ENCODE measurements at places on chromosomes 5 and 9.

DNA sequence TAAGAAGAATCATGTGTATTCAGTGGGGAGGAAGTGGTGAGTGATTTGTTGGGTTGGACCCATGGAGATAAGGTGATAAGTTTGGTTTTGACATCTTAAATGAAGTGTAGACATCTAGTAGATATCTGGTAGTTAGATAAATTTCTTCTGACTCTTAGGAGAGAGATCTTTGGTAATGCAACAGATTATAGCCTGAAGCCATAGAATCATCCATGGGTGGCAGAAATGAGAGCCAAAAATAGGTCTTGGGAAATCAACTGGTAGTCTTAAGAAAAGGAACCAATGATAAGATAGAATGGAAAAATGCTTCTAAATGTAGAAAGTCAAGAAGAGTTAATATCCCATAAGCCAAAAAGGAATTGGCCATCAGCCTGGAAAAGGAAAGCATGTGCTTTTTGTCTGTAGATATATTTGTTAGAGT, 532.7 kb upstream of the GRAMD2B start:
- DNase-seq, result no peak

GRCh38 chr5:29037716-29038115, 1999.3 kb upstream of the CDH9 start:
- DNase-seq, result no peak

DNA sequence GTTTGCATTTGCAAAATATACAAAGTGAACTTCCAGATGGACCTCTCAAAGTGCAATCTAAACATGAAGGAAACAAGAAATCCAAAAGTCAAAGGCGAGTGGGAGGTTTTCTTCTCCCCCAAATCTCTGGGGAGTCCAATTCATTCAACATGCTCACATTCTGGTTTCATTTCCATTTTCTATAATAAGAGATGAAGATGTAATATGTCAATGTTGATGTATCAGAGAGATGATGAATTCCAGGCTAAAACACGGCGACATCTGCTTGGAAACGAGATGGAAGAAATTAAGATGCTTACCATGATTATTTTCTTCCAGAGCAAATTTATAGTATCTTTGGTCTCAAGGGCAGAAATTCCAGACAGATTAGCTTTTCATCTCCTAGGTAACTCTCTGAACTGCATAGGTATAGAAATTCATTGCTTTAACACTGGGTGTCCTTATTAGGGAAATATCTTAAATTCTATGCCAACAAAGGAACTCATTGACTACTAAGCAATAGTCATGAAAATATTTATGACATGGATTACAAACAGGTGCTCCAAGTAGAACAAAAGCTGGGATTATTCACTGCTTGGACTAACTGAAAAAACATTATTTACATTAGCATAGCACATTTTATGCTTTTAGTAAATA, 287.9 kb downstream of the SEC61B start:
- no peak for DNase-seq

DNA sequence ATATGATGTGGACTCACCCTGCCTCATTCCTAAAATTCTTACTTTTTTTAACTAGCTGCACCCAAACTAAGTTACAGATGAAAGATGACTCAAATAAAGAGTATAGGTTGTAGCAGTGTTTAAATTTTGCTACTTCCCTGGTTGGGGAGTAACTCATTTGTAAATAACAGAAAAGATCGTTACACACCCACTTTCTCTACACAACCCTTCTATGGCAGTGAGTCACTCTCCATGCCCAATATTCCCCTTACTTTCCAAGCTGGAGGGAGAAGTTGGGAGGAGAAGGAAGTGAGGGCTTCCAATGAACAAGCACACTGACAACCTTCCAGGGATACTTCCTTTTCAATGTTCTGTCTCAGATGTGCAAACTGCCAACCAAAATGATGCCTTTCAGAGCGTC, 1.9 kb downstream of the RASEF start:
- DNase-seq, result no peak

DNA sequence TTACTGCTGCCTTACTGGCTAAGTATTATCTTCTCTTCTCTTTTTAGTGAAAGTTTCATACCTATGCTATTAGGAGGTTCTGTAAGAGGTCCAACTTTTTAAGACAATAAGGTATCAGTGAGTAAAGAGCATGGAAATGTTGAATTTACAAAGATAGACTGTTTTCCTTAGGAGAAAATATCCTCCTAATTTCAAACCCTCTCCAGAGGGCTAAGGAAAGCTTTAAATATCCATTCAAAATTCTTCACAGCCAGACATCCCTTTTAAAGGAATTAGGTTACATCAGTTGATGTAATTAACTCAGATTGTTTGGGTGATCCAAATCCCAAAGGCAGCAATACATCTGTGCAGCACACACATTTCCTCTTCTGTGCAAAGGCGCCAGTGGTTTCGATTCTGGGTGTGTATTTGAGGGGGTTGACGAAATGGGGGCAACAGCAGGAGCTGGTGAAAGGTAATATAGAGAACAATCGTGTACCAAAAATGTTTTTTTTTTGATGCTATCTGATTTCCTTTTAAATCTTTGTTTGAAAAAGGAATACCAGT, 273.8 kb upstream of the RPS23 start:
- no peak for DNase-seq

DNA sequence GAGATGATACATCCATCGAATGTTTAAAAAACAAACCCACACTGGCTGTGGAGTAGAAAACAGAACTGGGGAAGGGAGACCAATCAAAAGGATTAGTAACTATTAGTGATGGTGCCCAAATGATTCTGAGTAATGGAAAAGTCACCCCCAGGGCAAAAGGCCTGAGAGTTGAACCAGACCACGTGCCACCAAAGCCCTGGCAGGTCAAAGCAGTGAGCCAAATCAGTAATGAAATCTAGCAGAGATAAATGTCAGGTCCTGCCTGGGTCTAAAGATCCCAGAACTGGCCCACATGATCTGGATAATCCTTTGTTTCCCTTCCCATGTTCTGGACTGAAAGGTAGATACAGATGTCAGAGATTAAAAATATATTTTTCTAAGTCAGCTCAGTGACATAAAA, 9.4 kb downstream of the OTULINL start:
- no peak for DNase-seq

GRCh38 chr5:172892713-172893112, 58.7 kb downstream of the ERGIC1 start:
- no peak for DNase-seq

DNA sequence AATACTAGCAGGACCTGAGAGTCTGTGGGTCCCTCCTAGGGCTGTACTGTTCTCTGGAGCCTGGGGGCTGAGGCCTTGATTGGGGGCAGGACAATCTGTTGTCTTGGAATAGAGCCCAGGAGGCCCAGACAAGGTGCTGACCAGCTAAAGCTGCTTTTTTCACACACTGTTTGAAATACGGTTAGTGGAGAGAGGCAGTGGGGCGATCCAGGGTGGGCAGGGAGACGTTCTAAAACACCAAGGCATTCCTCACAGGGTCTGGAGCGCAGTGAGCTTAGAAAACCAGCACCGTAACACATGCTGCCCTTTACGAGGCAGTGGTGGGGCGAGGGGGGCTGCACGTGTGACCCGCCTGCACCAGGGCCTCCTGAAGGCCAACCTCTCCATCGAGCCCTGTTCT, 55.1 kb downstream of the EHMT1 start:
- DNase-seq, result no peak

DNA sequence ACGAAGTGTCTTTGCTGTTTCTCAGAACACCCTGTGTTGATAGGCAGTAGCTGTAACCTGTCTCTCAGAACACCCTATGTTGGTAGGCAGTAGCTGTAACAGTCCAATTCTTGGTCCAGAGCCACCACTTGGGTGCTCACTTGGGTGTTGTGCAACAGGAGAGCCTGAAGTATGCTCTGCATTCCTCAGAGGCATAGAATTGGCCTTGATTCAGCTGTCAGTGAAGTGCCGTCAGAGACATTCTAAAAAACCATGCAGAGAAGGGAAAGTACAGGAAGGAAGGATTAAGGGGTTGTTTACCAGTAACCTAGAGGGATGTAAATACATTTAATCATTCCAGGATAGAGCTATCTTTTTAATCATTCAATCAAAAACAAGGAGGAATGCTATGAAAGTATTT, 231.2 kb downstream of the ARRDC3 start:
- DNase-seq, result no peak

- no peak for DNase-seq
Measured at GRCh38 chr5:179115307-179115706, 55.1 kb downstream of the ZNF354C start.

- DNase-seq, result no peak
Measured at GRCh38 chr9:131475956-131476776, 26.6 kb upstream of the POMT1 start.

- no peak for DNase-seq
Measured at GRCh38 chr9:127295005-127295404, 30.4 kb downstream of the GARNL3 start.

GRCh38 chr9:136837146-136837855, 5.0 kb upstream of the AJM1 start:
- DNase-seq, result no peak

DNA sequence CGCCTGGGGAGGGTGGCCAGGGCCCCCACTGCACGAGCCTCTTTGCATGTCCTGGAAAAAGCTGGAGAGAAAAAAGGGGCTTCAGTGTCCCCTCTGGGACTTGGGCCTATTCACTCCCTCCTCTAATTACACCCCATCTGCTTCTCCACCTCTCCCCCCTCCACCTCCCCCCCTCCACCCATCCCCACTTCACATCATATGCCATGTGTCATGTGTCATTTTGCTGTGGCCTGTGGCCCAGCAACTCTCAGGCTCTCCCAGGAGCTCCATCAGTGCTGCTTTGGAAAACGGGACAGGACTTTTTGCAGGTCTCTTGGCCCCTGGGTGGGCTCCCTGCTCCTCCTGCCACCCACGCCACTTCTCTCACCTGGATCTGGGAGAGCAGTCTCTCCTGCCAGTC, 68.7 kb downstream of the NTNG2 start:
- no peak for DNase-seq

GRCh38 chr5:5359618-5360017, 62.9 kb upstream of the ICE1 start:
- no peak for DNase-seq

DNA sequence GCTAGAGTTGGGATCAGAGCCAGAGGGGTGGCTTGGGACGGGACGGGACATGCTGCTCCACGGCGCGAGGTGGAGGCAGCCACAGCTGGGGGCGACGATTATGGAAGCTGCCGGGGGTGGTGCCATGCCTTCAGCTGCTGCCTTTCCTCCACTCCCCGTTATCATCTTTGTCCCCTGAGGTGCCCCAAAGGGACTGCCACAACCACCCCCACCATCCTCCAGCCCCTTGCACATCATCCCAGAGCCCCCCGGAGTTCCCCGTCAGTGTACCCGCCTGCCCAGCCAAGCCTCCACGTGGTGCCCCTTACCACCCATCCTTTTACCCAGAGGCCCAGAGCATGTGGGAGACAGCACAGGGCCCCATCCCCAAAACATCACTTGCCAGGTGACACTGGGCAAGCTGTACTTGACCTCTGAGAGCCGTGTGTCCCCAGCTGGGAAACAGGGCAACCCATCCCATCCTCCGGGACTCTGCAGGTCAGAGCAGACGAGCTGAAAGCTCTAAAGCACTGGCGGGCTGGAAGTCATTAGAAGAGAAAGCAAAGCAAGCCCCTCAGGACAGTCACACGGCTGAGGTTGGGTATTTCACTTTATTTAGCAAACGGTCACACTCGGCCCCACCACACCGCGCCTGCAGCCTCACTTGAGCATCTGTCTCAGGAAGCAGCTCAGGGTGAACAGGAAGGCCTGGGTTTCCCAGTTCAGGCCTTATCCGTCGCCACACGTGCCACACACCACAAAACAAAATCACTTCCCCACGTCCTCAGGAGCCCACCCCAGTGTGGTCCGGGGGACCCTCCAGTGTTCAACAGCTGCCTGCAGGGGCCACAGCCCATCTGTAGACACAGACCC, 19.5 kb upstream of the MXD3 start:
- DNase-seq, result no peak

DNA sequence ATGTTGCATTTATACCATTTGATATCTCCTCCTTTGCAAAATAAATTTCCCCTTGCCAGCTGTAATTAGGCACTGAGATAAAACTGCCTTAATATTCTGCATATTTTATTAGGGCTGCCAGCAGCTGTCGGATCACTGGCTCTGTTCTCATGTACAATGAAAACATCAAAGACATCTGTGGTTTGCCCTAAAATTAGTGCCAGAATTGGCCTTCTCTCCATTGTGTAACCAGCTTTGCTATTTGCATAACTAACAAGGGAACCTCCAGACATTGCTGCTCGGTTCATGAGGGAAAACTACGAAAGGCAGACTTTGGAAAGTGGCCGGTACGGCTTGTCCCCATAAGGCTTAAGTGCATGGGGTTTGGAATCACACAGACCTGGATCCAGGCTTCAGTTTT, 45.5 kb upstream of the KIF2A start:
- no peak for DNase-seq

DNA sequence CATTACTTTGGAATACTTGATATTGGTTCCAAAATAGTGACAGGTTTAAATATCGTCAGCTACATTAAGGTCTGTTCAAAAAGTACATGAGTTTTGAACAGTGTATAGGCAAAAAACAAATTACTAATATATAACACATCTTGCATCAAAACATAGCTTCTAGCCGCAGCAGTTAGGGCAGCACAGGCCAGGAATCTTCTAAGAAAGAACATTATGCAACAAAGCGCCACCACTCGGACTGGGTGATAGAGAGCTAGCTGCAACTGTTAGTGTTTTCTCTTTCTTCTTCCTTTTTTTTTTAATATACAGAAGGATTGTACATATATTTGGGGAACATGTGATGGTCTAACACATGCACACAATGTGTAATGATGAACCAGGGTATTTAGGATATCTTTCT, 504.5 kb downstream of the NR2F1-AS1 start:
- DNase-seq, result no peak

DNA sequence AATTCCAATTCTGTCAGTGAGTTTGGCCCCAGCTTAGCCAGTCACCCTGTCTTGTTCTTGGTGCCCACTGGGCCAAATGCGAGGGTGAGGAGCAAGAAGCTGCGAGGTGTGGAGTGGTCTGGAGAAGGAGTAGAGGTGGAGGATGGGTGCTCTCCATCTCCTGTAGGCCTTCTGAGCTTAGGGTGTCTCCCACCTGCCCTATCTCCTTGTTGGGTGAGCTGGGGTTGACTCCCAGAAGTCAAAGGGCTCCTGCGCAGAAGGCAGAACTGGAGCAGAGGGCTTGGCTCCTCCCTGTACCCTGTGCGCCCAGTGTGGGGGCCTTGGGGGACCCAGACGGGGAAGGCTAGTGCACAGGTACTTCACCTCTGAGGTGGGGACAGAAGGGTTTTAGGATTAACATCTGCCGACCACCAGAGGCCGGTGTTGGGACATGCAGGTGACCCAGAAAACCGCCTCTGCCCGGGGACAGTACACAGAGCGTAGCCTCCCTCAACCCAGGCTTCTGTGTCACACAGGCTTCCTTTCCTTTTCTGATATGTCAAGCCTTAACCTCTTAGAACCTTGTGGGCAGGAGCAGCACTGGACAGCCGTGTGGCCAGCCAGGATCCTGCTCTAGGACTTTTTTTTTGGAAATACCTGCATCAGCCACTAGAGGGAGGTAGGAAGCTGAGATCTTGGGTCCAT, 16.9 kb downstream of the IL5 start:
- peak; percentile 26 for DNase-seq

GRCh38 chr9:114207034-114207810, 51.9 kb downstream of the COL27A1 start:
- DNase-seq, result no peak

- no peak for DNase-seq
Measured at GRCh38 chr9:81312346-81312745, 377.0 kb downstream of the TLE1 start.

Measured in activated B cell treated with CpG ODN at 0.5 μM for 24 hours (primary cell).